NCI-H524 treated with DMSO at 0.1 percent for 48 hours (cell line): ENCODE measurements at places on chromosomes 5 and 9.

DNA sequence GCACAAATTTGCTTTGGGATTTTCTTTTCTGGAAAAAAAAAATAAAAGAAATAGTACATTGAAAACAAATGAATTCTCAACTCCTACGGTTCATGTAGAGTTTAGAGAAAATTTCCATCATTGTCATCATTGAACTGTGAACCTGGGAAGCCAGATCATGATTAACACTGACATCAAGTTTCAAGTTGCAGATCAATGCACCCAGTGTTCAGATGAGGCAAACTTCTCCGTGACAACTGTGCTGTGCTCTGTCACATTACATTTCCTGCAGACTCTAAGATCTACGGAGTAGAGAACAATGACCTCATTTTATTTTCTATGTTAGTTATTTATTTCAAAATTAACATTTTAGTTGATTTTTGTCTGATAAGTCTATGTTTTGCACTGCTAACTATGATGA lies 99.7 kb downstream of the MAP1B start:
- no peak for DNase-seq

- DNase-seq: no peak
Measured at GRCh38 chr5:122155546-122155945, 26.2 kb downstream of the ZNF474 start.

DNA sequence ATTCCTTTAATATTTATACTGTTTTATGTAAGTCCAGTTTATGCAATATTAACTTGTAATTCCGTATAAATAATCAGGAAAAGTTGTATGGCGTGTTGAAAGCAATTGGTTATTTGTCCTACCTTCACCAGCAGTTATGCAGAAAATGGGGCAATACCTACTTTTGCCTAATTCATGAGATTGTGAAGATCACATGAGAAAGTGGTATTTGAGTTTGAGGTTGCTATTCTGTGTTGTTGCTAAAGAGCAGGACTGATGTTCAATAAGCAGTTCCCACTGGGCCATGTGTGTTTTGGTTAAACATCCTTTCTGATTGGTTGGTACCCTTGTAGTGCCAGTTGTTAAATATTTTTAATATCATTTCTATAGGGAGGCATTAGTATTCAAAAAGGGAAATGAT lies 3.2 kb downstream of the TGFBR1 start:
- DNase-seq: no peak

- no peak for DNase-seq
Measured at GRCh38 chr5:140312067-140312790, 9.3 kb upstream of the PFDN1 start.

- no peak for DNase-seq
Measured at GRCh38 chr5:178284093-178284675, 51.6 kb upstream of the PHYKPL start.

DNA sequence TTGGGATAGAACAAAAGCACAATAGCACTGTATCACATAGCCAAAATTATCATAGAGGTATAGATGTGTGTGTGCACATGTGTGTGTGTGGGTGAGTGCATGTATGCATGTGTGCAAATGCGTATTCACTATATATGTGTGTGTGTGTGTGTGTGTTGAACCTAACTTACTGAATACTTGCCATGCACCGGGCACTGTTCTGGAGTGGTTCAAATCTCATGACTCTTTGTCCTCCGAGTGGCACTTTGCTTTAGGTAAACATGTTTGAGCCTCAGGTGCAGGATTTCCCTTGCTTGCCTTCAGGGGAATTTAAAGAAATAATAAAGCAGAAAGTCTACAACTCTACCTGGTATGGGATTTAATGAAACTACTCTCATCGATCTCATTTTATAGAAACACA lies 183.5 kb upstream of the GDNF start:
- DNase-seq: no peak

DNA sequence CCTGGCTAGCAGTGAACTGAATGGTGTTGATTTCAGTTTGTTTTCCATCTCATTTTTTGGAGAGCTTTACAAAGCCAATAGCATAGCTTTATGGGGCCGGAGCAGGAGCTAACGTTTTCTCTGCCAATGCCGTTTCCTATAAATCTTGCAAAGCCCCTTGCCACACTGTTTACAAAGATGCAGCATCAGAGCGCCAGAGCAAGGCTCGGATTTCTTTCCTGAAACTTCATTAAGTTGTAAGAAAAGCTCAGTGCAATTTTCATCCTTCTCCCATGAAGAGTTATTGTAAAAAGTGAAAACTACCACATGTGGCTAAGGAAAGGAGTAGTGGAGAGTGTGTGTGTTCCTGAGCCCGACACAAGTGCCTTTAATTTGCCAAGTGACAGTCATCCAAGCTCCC lies 178.2 kb upstream of the GDNF start:
- no peak for DNase-seq

DNA sequence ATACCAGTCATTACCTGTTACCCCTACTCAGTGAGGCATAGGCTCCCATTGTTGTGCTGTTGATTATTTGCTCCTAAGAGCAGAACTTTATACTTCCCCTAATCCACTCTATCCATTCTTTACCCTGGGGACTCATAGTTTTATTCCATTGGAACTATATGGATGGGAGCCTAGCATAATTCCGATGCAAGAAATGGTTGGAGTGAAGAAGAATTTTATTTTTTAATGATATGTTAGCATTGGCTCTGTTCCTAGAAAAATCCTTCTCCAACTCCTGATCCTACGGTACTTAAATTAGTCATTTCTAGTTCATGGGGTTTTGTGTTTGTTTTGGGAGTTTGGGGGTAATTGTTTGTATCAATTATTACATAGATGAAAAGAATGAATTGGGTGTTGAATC lies 191.5 kb downstream of the GOLPH3 start:
- DNase-seq: no peak

- DNase-seq: no peak
Measured at GRCh38 chr5:129905473-129906176, 1.4 kb downstream of the CHSY3 start.

- DNase-seq: peak; percentile 78
Measured at GRCh38 chr5:3512361-3513095, 83.1 kb upstream of the IRX1 start.
